ENCODE measurements at places on chromosomes 12 and 14.

- no peak for DNase-seq
- no peaks in the 10 kb centered on the region for H3K4me1 ChIP-seq
- H3K27me3 ChIP-seq, result no peaks in the 10 kb centered on the region
- H3K27ac ChIP-seq, result no peak overlapping the region
- no peak overlapping the region for H3K4me3 ChIP-seq
Measured at GRCh38 chr12:44507461-44507860, 368.7 kb downstream of the NELL2 start.

GRCh38 chr14:31188744-31189143 lies 18.8 kb downstream of the HECTD1 start:
- H3K4me1 ChIP-seq, result no peaks in the 10 kb centered on the region
- no peak overlapping the region for H3K4me3 ChIP-seq
- no peak overlapping the region for H3K27ac ChIP-seq
- DNase-seq, result no peak
- peaks cover 2% of the 10 kb centered on the region for H3K36me3 ChIP-seq
- no peaks in the 10 kb centered on the region for H3K27me3 ChIP-seq

- peaks cover 1% of the 10 kb centered on the region for H3K4me1 ChIP-seq
- no peak overlapping the region for H3K27ac ChIP-seq
- no peaks in the 10 kb centered on the region for H3K36me3 ChIP-seq
- H3K4me3 ChIP-seq, result no peak overlapping the region
- H3K27me3 ChIP-seq, result no peaks in the 10 kb centered on the region
Measured at GRCh38 chr12:115871714-115872113, 405.8 kb downstream of the MED13L start.

GRCh38 chr12:66776974-66777373 lies 98.1 kb upstream of the GRIP1 start:
- no peaks in the 10 kb centered on the region for H3K36me3 ChIP-seq
- H3K4me3 ChIP-seq, result no peak overlapping the region
- no peaks in the 10 kb centered on the region for H3K27me3 ChIP-seq
- H3K4me1 ChIP-seq, result peaks cover 1% of the 10 kb centered on the region
- no peak for DNase-seq

- H3K4me1 ChIP-seq, result no peaks in the 10 kb centered on the region
- H3K27me3 ChIP-seq, result no peaks in the 10 kb centered on the region
- H3K27ac ChIP-seq, result no peak overlapping the region
- DNase-seq, result no peak
- H3K4me3 ChIP-seq, result no peak overlapping the region
Measured at GRCh38 chr14:26448181-26448855, 149.5 kb downstream of the NOVA1 start.

DNA sequence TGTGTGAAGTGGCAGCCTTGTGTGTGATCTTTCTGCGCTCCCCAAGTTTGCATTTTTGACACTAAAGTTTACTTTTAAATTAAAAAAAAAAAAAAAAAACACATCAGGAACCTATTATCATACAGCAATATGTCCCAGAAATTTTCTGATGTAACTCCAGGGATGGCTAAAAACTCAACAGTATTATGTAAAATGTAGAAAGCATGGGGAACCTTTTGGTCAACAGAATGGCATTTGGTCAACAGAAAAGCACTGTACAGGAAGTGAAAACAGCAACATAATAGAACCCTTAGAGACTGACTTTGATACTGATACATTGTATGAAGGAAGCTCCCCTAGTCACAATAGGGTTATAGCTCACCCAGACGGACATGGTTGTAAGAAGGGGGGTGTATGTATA lies 224.3 kb downstream of the ITPR2 start:
- no peak overlapping the region for H3K27ac ChIP-seq
- DNase-seq, result no peak
- no peaks in the 10 kb centered on the region for H3K27me3 ChIP-seq
- H3K36me3 ChIP-seq, result no peaks in the 10 kb centered on the region
- no peaks in the 10 kb centered on the region for H3K4me1 ChIP-seq

Measured in iPS DF 6.9 (cell line).